ENCODE measurements at places on chromosomes 7 and 10. TPM values are rescaled to one million over a fixed set of nuclear protein-coding genes. Genes with fewer than 3 reads are reported as not detected.

The LRRC18 gene
- total RNA-seq, result not detected

The USP6NL gene
- total RNA-seq, result 9.0 TPM

The GLCCI1 gene
- 4.4 TPM for total RNA-seq

The NYAP1 gene
- 0.38 TPM for total RNA-seq

The TFEC gene
- total RNA-seq, result 0.81 TPM

DNA sequence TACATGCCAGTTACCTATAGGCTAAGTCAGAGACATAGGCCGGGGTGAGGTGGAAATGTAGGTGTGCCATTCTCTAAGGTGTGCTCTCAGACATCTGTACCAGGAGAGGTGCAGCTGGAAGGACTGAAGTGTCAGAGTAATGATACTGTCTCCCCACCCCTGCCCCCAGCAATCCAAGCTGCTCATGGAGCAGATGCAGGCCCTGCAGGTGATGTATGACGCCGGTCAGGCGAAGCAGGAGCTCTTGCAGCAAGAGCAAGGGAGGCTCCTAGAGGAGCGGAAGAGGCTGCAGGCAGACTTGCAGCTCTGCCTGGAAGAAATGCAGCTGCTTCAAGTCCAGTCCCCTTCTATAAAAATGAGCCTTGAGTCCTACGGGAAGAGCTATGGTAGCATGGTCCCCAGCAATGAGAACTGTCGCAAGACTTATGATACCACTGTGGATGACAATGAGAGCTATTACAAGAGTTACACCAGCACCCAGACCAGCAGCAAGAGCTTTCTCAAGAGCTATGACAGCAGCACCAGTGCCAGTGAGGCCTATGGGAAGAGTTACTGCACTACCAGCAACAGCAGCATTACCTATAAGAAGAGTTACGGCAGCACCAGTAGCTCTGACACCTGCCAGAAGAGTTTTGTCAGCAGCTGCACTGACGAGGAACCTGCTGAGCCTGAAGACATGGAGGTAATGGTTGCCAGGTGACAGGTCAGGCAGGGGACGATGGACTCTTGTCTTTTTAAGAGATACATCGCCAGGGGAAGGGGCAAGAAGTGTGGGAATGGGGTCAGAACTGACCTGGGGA is 18.4 kb upstream of the FLNC start:
- DNase-seq, result no peak

DNA sequence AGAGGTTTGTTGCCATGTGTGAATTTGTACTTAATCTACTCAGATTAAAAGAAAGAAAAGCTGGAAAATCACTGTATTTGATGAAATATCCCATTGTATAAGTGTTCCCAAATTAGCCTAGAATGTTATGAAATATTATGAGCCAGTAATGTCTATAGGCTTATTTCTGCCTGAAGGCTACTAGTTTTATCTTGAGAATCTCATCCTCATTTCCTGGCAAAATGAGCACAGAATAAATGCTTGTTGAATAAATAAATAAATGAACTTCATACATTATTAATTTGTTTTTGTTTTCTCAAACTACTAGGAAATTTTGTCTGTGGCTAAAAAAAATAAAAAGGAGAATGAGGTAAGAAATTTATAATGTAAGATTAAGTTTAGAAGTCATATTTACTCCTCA is 25.5 kb downstream of the HELLS start:
- DNase-seq, result no peak

DNA sequence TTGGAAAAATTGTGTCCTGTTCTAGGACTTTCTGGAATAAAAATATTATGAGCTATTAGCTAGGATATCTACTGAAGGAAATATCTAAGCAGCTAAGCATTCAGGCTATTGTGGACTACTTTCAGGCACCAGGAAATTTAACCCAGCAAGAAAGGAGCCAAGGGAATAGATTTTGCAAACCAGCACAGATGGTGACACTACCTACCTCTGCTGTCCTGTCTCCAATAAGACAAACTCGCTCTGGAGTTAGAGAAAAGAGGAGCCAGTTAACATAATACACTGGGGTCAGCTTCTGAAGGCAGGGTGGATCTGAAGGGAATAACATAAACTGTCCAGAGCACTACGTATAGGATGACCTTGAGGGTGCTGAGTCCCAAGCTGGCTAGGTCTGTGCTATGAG is 223.7 kb upstream of the PRSS58 start:
- DNase-seq, result no peak

DNA sequence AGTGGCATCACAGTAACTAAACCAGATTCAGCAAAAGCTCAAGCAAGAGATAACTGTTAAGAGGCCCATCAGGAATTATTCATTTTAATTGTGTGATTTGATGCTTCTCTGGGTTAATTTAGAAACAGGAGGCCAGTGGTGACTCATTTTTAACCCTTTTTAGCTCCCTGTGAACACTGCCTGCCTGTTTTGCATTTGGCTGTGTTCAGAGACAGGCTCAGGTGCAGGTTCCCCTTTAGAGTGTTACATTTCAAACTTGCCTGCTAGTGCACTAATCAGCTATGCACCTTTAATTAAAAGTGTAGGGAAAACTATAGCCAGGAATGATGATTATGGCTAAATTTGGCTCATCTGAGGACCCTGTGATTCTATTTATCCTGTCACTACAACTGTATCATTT is 6.5 kb downstream of the STAMBPL1 start:
- no peak for DNase-seq

DNA sequence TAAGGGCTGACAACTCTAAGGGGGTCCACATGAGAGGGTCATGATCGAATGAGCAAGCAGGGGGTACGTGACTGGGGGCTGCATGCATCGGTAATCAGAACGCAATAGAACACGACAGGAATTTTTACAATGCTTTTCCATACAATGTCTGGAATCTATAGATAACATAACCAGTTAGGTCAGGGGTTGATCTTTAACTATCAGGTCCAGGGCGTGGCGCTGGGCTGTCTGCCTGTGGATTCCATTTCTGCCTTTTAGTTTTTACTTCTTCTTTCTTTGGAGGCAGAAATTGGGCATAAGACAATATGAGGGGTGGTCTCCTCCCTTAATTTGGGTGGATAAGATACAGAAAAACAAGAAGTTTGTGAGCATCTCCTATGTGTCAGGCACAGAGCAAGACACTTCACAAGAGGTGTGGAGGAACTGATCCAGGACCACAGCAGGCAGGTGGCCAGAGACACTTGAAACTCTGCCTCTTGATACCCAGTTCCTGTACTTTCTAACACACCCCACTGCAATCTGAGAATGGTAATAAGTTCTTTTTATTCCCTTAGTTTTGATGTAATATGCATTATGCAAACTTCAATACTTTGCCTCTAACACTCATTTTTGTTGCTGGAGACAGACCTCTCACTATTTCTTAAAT is 18.0 kb upstream of the MRLN start:
- DNase-seq, result no peak

DNA sequence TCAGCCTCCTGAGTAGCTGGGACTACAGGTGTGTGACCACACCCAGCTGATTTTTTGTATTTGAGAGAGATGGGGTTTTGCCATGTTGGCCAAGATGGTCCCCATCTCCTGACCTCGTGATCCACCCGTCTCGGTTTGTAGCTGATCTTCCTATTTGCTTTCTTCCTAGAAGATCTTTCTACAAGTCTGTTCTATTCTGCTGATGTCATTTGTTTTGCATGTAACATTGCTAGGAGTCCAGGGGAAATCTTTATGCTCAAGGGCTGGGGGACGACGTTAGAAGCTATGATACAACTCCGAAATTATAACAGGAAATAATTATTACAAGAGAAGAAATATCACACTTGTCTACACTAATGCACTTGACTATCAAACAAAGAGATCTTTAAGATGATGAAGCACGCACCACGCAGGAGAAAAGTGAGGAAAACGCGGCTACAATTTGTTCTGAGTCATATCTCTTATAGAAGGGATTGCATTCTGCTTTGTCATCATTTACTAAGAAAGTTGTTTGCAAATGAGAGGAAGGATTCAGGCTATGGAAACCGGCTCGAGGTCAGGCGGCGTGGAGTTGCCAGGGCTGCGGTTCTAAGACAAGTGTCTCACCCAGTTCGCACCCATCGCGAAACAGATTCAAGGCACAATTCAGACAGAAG is 103.0 kb upstream of the CARD11 start:
- DNase-seq, result no peak

DNA sequence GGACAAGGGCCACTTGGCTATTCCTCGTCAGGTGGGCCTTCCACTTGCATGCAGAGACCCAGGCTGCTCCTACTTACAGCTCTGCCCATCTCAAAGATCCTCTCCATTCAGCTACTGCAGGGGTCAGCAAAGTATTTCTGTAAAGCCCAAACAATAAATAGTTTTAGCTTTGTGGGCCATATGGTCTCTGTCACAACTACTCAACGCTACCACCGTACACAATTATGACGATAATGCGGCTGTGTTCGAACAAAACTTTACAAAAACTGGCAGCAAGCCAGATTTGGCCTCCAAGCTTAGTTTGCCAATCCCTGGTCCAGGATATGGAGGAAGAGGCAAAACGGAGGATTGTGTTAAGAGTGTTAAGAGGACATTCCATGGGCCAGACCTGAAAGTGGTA is 12.8 kb downstream of the RAB11FIP2 start:
- no peak for DNase-seq

DNA sequence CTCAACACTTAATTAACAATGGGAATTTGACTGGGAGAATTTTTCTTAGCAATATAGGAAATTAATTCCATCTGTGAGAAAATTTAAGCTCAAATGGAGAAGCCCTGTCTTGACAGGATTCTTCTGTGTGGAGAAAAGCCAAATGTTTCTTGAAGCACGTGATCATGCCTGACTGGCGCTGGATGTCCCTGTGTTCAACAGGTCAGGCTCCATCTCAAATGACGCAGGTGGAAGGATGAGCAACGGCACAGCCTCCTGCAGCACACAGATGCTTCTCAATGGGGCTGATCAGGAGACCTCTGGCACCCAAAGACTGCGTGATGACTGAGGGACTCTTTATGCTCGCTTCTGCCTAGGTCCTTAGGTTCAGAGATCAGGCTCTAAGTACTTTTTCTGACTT is 143.8 kb downstream of the RSU1 start:
- DNase-seq, result no peak

- no peak for DNase-seq
These were observed 2.1 kb downstream of the CPED1 start for GRCh38 chr7:120990468-120991118.

GRCh38 chr7:22549667-22550513 is 49.9 kb upstream of the STEAP1B start:
- DNase-seq, result no peak

- DNase-seq, result no peak
These were observed 3.8 kb upstream of the DNAH11 start for GRCh38 chr7:21538936-21539495.

DNA sequence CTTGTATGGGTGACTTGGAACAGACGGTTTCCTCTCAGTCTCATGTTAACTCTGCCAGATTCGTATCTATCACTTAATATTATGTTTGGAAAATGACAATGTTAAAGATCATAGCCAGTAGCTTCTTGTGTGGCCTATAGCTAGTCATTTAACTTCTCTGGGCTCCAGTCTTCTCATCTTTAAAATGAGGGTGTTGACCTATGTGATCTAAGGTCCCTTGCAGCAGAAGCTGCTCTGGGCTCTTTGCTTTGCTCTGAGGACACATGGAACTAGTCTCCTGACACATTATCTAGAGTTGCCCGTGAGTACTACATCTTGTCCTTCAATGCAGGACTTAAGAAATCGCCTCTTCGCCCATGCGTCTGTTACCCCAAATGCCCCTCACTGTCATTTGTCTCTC is 93.1 kb downstream of the TMEM178B start:
- DNase-seq, result no peak

DNA sequence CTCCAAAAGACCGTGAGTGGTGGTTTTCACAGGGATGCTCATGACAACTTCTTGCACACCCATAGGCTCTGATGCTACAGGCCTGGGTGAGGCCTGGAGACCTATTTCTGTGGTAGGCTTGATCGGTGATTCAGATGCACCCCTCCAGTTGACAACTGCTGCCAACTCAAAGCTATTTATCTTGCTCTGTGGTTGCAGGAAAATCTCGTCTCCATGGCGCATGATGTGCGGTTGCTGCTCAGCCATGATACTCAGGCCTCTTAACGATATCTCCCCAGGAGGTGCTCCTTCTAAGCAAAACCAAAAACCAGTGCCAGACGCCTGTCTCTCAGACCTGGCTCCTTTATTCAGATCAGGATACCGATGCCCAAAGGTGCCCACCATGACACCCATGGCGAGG is 31.4 kb downstream of the C10orf90 start:
- no peak for DNase-seq

GRCh38 chr7:140230861-140231770 is 54.3 kb upstream of the KDM7A start:
- DNase-seq, result no peak

DNA sequence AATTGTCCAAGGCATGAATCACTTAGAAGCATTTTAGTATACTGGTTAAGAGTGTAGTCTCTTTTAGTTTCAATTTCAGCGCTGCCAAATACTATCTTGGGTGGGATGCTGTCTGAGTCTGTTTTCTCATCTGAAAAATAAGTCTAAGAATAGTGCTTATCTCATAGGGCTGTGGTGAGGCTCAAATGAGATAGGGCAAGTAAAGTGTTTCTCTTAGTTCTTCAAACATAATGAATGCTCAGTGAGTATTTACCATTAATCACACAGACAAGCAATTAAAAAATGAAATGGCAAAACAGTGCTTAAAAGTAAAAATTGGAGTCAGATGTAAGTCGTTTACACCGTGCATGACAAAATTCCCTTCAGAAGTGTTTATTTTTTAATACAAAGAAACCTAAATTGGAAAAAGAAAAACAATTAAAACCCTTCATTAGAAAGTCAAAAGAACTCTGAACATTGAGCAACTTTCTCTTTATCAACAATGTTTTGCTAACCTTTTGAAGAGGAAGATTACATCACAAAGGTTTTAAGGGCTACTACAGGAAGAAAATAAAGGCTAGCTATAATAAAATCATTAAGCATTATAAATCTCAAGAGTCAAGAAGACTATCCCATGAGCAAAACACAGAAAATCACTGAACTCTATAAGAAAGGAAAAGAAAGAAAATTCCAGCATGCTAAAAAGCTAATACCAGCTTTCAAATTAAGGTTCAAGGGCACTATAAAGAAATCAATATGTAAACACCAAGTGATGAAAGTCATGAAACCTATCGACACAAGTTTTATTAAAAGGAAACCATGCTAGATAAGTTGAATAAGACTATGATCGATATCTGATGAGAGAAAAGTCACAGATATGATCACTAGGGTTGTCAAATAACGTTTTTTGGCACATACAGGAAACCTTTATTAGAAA is 45.6 kb upstream of the C1GALT1 start:
- DNase-seq, result no peak

Data from left lobe of liver (tissue), 2 donors.